ENCODE measurements at places on chromosomes 12 and 14.

DNA sequence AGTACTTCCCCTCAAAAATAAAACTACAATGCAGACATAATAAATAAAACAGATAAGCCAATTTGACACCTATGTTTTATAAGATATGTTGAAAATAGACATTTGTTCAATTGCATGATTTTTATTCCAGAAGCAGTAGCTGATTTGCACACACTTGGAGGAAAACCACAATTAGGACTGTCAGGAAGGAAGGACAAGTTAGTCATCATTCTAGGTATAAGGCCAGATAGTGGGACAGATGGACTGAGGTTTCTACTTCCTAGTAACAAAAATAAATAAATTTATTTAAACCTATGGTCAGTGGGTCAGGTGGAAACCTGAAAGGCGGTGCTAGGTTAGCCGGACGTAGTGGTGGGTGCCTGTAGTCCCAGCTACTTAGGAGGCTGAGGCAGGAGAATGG is 141.8 kb upstream of the RASSF8 start:
- DNase-seq, result no peak

DNA sequence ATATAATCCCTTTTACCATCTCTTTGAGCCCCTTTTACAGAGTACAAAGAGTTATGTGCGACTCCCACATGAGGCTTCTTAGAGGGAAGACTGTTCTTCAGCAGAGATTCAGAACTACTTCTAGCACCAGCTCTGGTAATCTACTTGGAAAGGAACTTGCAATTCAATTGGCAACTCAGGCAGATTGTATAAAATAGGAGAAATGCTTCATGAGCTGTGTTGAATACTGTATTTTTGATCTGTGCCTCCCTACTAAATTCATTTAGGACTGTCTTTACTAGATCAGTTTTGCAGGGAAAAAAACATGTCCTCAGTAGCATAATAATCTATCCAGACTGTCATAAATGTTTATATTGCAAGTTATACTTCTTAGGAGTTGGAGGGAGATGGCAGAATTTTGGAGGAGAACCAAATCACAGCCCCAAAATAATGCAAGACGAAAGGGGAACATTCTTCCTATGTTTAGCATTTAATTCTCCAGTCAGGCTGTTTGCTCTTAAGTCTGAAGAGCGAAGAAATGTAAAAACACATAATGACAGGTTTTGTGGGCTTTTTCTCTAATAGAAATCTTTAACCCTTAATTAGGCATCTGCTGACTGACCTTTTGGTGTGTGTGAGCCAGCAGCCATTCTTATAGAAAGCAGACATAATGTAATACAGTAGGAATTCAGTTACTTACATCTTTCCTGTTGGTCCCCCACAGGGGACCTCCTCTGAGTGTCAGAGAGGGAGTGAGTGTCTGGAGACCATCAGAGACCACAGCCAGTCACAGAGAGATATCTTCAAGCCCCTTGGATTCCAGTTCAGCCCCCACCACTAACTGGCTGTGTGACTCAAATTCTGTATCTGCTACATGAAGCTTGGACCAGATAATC is 3.9 kb downstream of the ANO4 start:
- DNase-seq, result no peak

DNA sequence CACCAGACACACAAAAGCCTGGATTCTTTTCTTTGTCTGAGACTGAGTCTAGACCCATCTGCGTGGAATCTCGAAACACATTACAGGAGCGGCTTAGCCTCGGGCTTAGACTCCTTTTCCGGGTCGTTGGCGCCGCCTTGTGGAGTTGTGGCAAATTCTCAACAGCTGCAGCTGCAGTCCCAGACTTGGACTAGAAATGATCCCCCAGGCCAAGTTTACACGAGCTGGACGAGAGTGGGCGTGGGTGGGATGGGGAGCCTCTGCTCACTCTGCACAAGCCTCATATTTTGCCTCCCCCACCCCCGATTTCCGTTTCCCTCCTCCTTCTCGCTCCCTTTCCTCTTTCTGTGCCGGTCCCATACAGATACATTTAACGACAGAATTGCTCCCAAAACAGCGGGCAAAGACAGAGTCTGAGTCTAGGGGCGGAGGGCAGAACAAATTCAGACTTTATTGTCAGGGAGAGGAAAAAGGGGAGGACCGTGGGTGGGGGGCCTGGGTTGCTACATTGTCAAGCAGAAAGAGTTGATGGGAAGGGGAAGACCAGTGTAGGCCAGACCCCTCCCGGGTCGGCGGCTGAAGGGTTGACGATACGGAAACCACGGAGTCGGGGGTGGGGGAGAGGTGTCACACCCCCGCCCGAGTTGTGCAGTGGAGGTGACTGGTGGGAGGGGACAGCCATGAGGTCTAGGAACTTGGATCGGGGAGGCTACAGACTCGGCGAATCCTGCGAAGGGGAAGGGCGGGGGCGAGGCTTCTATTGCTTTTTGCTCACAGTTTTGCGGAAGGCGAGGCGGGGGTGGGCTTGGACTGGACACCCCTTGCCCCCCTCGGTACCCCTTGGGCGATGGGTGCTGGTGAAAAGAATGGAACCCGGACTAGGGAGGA is 4.7 kb upstream of the GPR84 start:
- DNase-seq, result peak; percentile 89

DNA sequence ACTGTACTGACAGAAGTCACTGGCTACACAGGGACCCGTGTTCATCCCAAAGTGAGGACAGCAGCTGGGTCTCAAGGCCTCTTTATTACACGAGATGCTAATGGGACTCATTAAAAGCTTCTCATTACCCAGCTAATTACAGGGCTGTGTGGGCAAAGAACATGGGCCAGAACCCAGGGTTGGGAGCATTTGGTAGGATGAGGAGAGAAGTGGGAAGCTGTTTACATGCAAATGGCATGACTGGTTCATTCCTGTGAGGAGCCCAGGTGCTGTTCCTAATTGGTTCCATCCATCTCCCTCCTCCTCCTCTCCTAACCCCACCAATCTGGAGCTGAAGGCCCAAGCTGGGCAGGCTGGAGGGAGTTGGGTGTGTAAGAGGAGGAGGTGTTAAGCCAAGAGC is 8.9 kb upstream of the TAC3 start:
- DNase-seq, result no peak

DNA sequence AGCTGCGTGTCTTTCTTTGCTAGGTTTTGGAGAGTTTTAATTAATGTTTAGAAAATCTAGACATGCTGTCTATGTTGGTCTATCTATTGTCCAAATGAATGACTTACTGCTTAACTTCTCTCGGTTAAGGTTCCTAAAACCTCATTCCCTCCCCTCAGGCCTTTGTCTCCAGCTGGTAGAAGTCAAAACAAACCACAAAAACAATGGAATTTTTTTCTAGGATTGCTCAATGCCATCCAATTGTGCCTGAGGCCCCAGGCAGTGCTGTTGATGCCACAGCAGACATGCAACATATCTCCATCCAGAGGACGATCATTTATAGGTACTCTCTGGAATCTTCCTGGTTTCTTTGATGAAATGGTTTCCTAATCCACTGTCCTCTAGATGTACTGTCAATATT is 448.2 kb upstream of the TBX3 start:
- DNase-seq, result no peak

GRCh38 chr14:39097159-39097558 is 5.9 kb downstream of the SEC23A start:
- no peak for DNase-seq

DNA sequence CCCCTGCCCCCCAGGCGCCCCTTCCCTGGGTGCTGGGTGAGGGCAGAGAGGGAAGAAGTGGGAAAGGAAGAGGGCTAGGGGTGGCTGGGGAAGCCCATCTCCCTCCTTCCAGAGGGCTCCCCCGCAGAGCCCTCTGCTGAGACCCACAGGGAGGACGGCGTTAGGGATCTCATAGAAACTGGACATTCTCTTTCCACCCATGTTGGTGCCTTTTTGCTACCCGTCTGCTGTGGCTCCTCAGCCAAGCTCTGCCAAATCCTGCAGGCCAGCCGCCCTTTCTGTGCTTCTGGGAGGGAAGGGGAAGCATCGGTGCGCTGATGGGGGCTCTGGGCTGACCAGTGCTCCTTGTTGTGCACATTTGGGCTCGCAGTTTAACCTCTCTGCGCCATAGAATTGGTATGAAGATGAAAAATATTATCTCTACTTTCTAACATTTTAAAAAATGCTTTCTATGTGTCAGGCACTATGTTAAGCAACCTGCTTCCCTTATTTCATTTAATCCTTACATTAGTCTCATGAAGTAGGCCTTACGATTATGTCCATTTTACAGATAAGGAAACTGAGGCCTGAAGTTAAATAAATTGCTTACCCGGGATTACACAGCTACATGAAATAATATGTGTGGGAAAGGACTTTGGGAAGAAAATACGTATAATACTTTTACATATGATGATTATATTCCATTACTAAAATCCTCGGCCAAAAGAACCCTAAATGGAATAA is 981 bp downstream of the SLC48A1 start:
- DNase-seq, result no peak

All from CD14-positive monocyte (primary cell).